ENCODE measurements at places on chromosomes 7 and 10.
A peak's percentile ranks its signal among the peaks of the same experiment; 100 is the strongest.

DNA sequence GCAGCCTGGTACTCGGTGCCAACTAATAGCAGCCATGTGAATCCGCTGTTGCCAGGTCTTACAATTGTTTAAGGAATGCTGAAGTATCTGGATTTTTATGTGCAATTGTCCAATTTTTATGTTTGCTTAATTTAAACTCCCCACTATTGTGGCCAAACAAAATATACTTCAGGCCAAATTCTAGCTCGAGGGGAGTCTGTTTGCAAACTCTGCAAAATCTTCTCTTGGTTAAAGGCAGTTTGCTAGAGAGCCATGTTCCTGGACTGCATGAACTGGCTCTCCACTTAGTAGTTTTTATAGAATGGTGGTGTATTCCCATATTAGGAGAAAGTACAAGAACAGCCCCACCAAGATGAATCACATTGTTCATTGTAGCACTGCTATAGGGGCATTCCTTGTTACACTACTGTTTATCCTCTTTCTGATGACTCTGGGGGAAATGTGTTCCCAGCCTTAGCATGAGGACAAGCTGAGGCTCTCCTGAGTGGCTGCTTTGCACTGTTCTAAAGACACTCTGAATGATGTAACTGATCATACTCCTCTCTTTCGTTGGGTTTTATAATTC is 178.0 kb upstream of the GLI3 start:
- peak; percentile 3 for DNase-seq

GRCh38 chr10:98608411-98608810 is 161.7 kb upstream of the HPS1 start:
- DNase-seq = no peak

DNA sequence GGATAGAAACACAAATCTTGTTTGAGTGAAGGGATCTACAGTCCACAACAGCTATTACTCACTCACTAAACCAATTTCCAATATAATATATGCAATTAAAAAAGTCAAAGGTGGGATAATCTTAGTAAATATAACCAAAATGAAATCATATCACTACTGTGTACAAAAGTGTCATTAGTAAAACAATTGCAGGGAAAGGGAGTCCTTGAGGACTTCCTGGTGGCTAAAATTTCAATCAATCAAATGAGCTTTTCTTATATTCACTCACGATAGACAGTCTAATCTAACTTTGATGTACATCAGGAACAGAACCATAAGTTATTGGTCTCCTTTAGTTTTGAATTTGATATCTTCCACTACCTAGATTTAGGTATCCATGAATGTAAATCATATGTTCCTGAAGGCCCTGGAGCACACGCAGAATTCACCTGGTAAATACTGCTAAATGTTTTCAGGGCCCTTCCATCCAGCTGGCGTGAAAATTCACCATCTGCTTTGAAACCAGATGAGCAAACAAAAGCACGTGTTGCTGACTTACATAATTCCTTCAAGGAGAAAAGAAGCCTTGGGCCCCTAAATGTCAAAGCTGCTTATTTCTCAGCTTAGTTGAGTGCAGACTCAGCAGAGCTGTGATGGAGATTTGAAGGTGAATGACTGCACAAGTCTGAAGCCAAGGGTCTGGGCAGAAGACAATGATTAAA is 159.3 kb upstream of the TMEM196 start:
- no peak for DNase-seq

- DNase-seq = peak; percentile 17
Observed at GRCh38 chr10:33665501-33665900, 331.0 kb upstream of the NRP1 start.

DNA sequence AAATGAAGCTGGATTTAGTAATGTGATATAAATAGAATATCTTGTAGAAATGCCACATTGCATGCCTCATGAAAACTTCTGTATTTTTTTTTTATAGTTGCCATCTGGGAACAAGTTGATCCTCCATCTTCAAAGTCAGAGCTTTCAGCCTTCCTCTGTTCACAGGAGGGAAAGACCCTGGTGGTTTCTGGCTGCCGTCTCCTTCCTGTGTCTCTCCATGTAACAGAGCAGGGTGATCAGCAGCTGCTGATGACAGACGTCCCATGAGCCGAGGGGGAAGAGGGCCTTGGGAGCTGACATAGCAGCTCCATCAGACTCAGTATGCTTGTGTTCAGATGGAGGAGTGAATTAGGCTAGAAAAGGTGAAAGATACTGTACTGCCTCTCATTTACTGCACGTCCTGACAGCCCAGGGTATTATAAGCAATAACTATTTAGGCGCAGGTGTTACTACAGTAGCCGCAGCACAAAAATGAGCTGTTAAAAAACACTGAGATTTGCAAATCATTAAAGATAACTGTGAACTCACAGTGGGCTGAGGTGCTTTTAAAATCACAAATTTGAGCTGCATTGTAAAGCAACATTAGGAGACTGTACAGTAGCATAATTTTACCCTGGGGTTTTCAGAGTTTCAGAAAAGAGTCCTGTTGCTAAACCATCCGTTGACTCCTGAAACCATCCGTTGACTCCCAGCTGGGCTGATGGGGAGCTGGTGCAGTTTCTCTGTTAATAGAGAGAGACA is 103.3 kb downstream of the CFAP58 start:
- no peak for DNase-seq

Measured in fibroblast of villous mesenchyme (primary cell).